Endothelial cell of umbilical vein (primary cell): ENCODE measurements at places on chromosomes 4 and X. TPM values are rescaled to one million over a fixed set of nuclear protein-coding genes. Genes with fewer than 3 reads are reported as not detected.

The TCEANC gene
- 0.75 and 1.8 TPM in 2 replicates for total RNA-seq

The SMAD1 gene
- total RNA-seq, result 93.5 and 101 TPM in 2 replicates

The FGD1 gene
- total RNA-seq, result 18.0 and 19.6 TPM in 2 replicates

The JADE3 gene
- total RNA-seq, result 16.3 and 18.4 TPM in 2 replicates

The SLITRK4 gene
- 0.77 and 3.8 TPM in 2 replicates for total RNA-seq

The SORCS2 gene
- 0.14 TPM in 1 of 2 replicates, not detected in the other for total RNA-seq

The PRDM5 gene
- 5.7 and 8.1 TPM in 2 replicates for total RNA-seq

The FGFR3 gene
- total RNA-seq, result 1.2 TPM in 2 replicates

The SAGE1 gene
- not detected in 2 replicates for total RNA-seq

The FLNA gene
- total RNA-seq, result 1,474 and 1,671 TPM in 2 replicates

The MAGEA12 gene
- total RNA-seq, result not detected in 2 replicates

The USP17L5 gene
- total RNA-seq, result not detected in 2 replicates

The MAGEA11 gene
- not detected in 2 replicates for total RNA-seq

The P2RY10 gene
- total RNA-seq, result not detected in 2 replicates

The FAM156B gene
- 10.8 and 16.7 TPM in 2 replicates for total RNA-seq

The CNGA1 gene
- total RNA-seq, result not detected in 2 replicates

The NLGN3 gene
- total RNA-seq, result 0.40 and 0.85 TPM in 2 replicates

The FAM184B gene
- total RNA-seq, result not detected in 2 replicates

The MAP7D2 gene
- 0.15 and 0.18 TPM in 2 replicates for total RNA-seq

The NAP1L5 gene
- total RNA-seq, result 6.1 and 7.6 TPM in 2 replicates

The UGT2B11 gene
- not detected in 2 replicates for total RNA-seq

The ATP10D gene
- 30.9 and 34.1 TPM in 2 replicates for total RNA-seq

The TBC1D14 gene
- total RNA-seq, result 23.3 and 24.8 TPM in 2 replicates

The NOX1 gene
- total RNA-seq, result not detected in 2 replicates

The USP17L13 gene
- total RNA-seq, result not detected in 2 replicates

The RAB33A gene
- 0.91 and 1.4 TPM in 2 replicates for total RNA-seq

The PWWP3B gene
- not detected in 2 replicates for total RNA-seq

The CDS1 gene
- total RNA-seq, result 0.07 TPM in 1 of 2 replicates, not detected in the other

The NR3C2 gene
- 15.9 and 16.4 TPM in 2 replicates for total RNA-seq

The ZNF732 gene
- total RNA-seq, result 1.3 and 3.1 TPM in 2 replicates

The EMCN gene
- 76.2 and 97.3 TPM in 2 replicates for total RNA-seq

The NWD2 gene
- not detected in 2 replicates for total RNA-seq

The ARMCX2 gene
- total RNA-seq, result 75.2 and 103 TPM in 2 replicates

The TKTL2 gene
- not detected in 2 replicates for total RNA-seq

The CCDC158 gene
- total RNA-seq, result not detected in 2 replicates

The FRYL gene
- 79.8 and 84.9 TPM in 2 replicates for total RNA-seq

The IL2RG gene
- not detected in 2 replicates for total RNA-seq

The RAB9B gene
- 0.23 and 0.55 TPM in 2 replicates for total RNA-seq

The CCNI gene
- total RNA-seq, result 212 and 227 TPM in 2 replicates

The CTAG1A gene
- not detected in 2 replicates for total RNA-seq

The ZNF630 gene
- 1.5 and 1.6 TPM in 2 replicates for total RNA-seq

The PAK3 gene
- 0.15 and 0.16 TPM in 2 replicates for total RNA-seq

The FRG2 gene
- not detected in 2 replicates for total RNA-seq

The BCORL1 gene
- total RNA-seq, result 13.1 and 16.7 TPM in 2 replicates

The EGF gene
- total RNA-seq, result not detected in 2 replicates

The SHOX gene
- not detected in 2 replicates for total RNA-seq

The SLC10A4 gene
- total RNA-seq, result 0.18 TPM in 1 of 2 replicates, not detected in the other

The PRR27 gene
- total RNA-seq, result not detected in 2 replicates

The RNF128 gene
- total RNA-seq, result not detected in 2 replicates

The CFAP99 gene
- 0.12 TPM in 1 of 2 replicates, not detected in the other for total RNA-seq

The IQCM gene
- total RNA-seq, result not detected in 2 replicates

The ART3 gene
- not detected in 2 replicates for total RNA-seq

The RASSF6 gene
- total RNA-seq, result not detected in 2 replicates

The GPC4 gene
- 0.20 TPM in 1 of 2 replicates, not detected in the other for total RNA-seq

The SPANXC gene
- total RNA-seq, result not detected in 2 replicates

The C4orf51 gene
- total RNA-seq, result not detected in 2 replicates

The GPR143 gene
- total RNA-seq, result 9.3 and 9.7 TPM in 2 replicates
